Uterus (tissue), 4 donors: ENCODE measurements at places on chromosomes 13 and 19. TPM values are rescaled to one million over a fixed set of nuclear protein-coding genes. Genes with fewer than 3 reads are reported as not detected.
A peak's percentile ranks its signal among the peaks of the same experiment; 100 is the strongest.

The ZNF793 gene
- 14.1 TPM for total RNA-seq

The MEF2B gene
- not detected for total RNA-seq

GRCh38 chr13:20525601-20526544 lies at the start of gene CRYL1:
CRYL1 (minus strand) TSS chr13:20525857; CDS start chr13:20525794, 63 bp downstream.
- H3K36me3 ChIP-seq: no peaks in the 10 kb centered on the region
- peak within 1 kb of the TSS; percentile 94 for H3K4me3 ChIP-seq
- H3K4me1 ChIP-seq: no peaks in the 10 kb centered on the region
- H3K27me3 ChIP-seq: no peaks in the 10 kb centered on the region
- peak within 1 kb of the TSS; percentile 70 for H3K27ac ChIP-seq
- DNase-seq: peak; percentile 62

- H3K4me3 ChIP-seq: no peak overlapping the region
- DNase-seq: no peak
- no peaks in the 10 kb centered on the region for H3K36me3 ChIP-seq
- H3K4me1 ChIP-seq: no peaks in the 10 kb centered on the region
Observed at GRCh38 chr13:74158028-74158427, 23.8 kb upstream of the KLF12 start.

- H3K27ac ChIP-seq: peak overlapping the region; percentile 80
- H3K4me3 ChIP-seq: no peak overlapping the region
- no peaks in the 10 kb centered on the region for H3K27me3 ChIP-seq
- no peak for DNase-seq
- H3K4me1 ChIP-seq: peaks cover 10% of the 10 kb centered on the region
- no peaks in the 10 kb centered on the region for H3K36me3 ChIP-seq
Observed at GRCh38 chr19:18321734-18322102, 1.2 kb downstream of the LSM4 start.

GRCh38 chr13:42617221-42617620 lies 43.3 kb downstream of the TNFSF11 start:
- no peak overlapping the region for H3K27ac ChIP-seq
- no peak for DNase-seq
- H3K36me3 ChIP-seq: no peaks in the 10 kb centered on the region
- no peaks in the 10 kb centered on the region for H3K27me3 ChIP-seq
- H3K4me3 ChIP-seq: no peak overlapping the region

DNA sequence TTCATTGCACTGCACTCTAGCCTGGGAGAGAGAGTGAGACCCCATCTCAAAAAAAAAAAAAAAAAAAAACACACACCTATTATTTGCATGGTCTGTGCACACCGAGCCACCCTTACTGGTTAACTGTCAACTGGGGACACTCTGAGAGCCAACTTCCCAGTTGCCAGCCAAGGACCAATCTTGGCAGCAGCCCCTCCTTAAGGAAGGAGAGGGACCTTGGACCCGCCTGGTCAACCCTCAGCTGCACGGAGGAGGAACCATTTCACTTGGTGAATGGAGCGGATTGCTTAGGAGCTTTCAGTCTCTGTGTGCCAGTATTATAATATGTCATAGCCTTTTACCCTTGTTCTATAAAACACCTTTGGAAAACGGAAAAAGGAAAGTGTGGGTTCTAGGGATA lies 24.9 kb downstream of the MICOS13 start:
- no peak overlapping the region for H3K4me3 ChIP-seq
- no peak for DNase-seq
- H3K27ac ChIP-seq: no peak overlapping the region
- no peaks in the 10 kb centered on the region for H3K27me3 ChIP-seq

GRCh38 chr19:41426116-41426841 lies 895 bp downstream of the B3GNT8 start:
- peak overlapping the region; percentile 44 for H3K4me3 ChIP-seq
- H3K36me3 ChIP-seq: no peaks in the 10 kb centered on the region
- H3K4me1 ChIP-seq: peaks cover 9% of the 10 kb centered on the region
- DNase-seq: no peak

DNA sequence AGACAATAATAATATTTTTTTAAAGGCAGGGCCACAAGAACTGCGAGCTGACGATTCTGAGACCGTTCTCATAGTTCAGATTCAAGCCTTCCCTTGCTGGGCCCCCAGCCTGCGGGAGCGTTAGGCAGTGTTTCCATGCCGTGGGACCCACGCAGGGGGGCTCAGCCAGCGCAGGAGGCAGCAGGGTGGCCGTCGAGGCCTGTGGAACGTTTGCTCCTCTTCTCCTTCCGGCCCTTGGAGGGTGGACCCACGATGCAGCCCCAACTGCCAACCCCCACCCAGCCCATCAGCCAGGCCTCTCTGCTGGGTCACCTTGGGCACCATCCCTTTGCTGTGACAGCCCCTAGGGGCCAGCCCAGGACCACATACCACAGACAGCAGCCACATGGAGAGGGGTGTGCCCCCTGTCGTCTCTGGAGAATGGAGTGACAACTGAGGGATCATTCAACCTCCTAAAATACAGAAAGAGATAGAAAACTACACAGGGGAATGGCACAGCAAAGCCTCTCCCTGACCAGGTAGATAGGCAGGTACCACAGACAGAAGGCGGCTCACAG lies 46.8 kb downstream of the PDCD5 start:
- H3K27ac ChIP-seq: no peak overlapping the region
- H3K36me3 ChIP-seq: no peaks in the 10 kb centered on the region
- H3K4me1 ChIP-seq: no peaks in the 10 kb centered on the region
- no peaks in the 10 kb centered on the region for H3K27me3 ChIP-seq
- H3K4me3 ChIP-seq: no peak overlapping the region
